ENCODE measurements at places on chromosomes 7 and 10.

DNA sequence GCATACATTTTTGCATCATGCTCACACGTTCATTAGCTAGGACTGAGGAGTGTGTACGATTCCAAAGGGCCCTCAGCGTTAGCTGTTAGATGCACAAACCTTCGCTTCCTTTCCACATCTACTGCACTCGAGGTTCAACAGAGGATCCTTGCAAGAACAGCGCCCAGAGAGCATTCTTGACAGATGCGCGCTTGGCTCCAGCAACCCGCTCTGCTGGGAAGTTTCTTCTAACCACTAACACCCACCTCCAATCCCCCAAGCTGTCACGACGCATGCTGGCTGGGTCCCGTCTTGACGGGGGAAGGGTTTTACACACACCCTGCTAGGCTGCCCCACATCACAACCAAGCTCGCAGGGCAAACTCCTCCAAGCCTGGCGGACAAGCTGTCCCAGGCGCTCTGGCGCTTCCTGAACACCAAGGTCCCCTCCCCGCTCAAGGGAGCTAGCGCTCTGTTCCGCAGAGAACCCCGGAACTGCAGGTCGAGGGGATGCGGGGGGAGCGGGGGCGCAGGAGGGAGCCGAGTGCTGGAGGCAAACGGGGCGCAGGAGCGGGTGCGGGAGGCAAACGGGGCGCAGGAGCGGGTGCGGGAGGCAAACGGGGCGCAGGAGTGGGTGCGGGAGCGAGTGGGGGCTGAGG lies 653 bp upstream of the ADRB1 start:
- peak; percentile 81 for DNase-seq

DNA sequence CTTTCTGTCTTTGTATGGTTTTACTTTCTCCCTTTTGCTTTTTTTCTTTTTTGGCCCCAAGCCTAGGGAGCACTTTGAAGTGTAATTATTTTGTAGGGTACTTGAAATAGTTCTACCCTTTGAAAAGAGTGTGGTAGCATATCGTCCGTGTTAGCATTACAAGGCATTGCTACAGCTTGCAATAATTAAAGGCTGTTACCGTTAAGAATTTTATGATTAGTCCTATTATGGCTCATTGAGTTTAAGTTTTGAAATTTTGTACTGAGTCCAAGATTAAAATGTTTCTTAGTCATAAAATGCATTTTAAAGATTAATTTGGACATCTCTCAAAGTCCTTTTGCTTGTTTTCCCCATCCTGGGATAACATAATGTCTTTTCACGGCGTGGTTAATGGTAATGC lies 490.0 kb upstream of the LRRN3 start:
- no peak for DNase-seq

- DNase-seq = no peak
Observed at GRCh38 chr7:127396184-127396583, 3.7 kb upstream of the ZNF800 start.

- DNase-seq = no peak
Observed at GRCh38 chr10:8302565-8302964, 248.1 kb downstream of the GATA3 start.

- no peak for DNase-seq
Observed at GRCh38 chr7:38682606-38683005, 51.4 kb upstream of the AMPH start.

- DNase-seq = no peak
Observed at GRCh38 chr7:117087639-117088396, 134.5 kb downstream of the ST7 start.

GRCh38 chr7:157675427-157675927 lies 338.7 kb downstream of the DNAJB6 start:
- DNase-seq = no peak

DNA sequence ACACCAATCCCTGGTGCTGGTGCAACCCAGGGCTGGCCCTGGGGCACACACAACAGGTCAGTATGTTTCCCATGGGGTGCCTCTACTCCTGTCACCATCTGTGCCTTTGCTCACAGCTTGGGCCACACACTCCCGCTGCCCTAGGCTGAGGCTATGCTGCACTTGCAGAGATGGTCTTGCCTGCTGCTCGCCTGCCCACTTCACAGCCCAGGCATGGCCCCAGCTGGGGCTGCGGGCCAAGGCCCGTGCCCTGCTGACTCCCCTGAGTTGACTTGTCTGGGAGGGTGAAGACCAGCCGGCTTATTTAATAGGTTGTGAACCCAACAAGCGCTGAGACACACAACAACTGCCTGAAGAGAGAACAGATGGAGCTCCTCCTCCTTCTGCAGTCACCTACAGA lies 184.1 kb downstream of the ZNF33B start:
- no peak for DNase-seq

DNA sequence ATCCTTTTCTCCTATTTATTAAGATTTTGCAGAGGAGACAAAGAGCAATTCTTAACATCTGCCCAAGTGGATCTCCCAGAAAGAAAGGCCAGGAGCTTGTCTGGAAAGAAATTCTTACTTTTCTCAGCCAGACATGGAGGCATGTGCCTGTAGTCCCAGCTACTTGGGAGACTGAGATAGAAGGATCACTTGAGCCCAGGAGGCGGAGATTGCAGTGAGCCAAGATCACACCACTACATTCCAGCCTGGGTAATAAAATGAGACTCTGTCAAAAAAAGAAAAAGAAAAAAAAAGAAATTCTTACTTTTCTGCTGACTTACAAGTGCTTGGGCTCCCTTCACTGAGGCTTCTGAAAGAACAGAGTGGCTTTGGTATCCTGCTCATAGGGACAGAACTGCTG lies 2.4 kb upstream of the CYP3A43 start:
- DNase-seq = no peak

DNA sequence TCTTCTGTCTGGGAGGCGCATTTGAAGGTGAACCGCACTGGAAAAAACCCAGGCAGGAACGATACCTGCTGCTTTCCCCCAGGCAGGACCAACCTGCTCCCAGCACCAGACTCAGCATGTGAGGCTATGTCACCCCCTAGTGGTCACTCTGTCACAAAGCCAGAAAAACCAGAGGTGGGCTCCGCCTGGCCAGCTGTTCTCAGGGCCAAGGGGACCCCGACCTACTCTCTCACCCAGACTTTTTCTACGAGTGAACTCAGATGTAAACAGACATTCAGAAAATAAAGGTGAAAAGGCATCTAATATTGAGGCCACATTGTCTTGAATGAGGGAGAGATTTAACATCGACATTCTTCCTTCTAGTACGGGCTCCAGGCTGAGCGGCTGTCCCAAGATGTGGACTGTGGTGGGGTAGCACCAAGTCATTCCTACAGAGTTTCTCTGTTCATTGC lies 117.3 kb downstream of the PRKAG2 start:
- DNase-seq = peak; percentile 53

- DNase-seq = no peak
Observed at GRCh38 chr10:101096378-101096777, 34.6 kb downstream of the KAZALD1 start.

- DNase-seq = no peak
Observed at GRCh38 chr10:18699849-18700840, 40.9 kb downstream of the ARL5B start.

GRCh38 chr10:73459683-73460314 lies 26.4 kb upstream of the MSS51 start:
- no peak for DNase-seq

GRCh38 chr10:44292390-44293002 lies 92.4 kb downstream of the CXCL12 start:
- no peak for DNase-seq

DNA sequence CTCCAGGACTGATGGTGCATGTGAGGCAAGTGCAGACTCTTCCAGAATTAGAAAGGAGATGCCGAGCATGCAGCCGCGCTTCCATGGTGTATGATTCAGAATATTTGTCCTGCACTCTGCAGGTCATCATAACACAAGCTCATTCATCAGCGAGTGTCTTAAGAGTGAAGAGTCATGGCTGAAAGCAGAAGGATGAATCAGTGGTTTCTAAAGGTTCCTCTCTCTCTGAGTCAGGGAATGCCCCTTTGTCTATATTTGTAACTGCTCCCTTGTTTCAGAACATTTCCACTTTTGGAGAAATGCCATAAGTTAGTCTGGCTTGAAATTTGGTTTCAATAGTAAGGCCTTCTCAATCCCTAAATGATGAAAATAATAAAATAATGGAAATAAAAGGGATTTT lies 52.3 kb downstream of the HECW1 start:
- DNase-seq = no peak

GRCh38 chr7:42471573-42472174 lies 234.7 kb upstream of the GLI3 start:
- DNase-seq = no peak

DNA sequence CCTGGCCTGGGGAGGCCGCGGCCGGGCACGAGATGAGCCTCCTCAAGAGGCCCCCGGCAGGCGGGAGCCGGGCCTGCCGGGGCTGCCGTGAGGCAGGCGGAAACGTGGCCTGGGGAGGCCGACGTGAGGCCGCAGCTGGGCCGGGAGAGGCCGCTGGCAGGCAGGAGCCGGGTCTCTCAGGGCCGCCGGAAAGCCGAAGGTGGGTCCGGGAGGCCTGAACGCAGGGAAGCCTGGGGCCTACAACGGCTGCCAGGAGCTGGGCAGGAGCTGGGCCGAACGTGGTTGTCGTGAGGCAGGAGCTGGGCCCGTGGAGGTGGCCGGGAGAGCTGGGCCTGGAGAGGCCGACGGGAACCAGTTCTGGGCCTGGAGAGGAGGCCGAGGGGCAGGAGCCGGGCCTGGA lies 171.9 kb downstream of the TPST1 start:
- no peak for DNase-seq

GRCh38 chr7:88184848-88185304 lies 35.0 kb downstream of the SRI start:
- DNase-seq = no peak

All from 8988T (cell line).